CD4-positive, alpha-beta T cell treated with Interleukin-6 at 100 ng/mL for 8 hours (primary cell): ENCODE measurements at places on chromosomes 3 and 15.
A peak's percentile ranks its signal among the peaks of the same experiment; 100 is the strongest.

DNA sequence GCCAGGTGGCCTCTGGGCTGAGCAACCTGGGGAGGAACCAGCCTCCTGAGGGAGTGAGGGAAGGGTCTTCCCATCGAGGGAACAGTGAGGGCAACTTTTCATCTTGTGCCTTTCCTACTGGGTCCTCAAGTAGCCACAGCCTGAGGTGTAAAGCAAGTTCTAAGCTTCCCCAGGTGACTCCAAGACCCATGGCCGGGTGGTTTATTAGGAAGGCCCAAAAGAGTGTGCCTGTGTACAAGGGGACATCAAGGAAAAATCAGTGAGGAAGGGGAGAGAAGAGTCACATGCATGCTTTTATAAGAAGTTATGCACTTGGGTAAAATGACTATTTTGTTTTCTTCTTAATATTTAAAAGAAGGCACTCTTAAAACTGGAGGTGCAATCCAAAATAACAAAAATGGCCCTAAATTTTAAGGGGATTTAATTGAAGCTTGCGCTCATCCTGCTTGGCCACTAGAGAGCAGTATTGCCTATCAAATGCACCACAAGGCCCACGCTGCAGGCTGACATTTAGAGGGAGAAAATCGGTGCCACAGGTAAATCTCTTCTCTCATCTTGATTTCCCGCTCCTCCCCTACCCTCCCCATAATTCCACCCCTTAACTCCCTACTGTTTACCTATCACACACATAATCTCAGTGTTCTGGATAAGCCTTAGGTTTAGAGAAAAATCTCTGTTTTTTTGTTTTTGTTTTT, 6.7 kb downstream of the NANOGP8 start:
- peak; percentile 19 for DNase-seq

GRCh38 chr3:177351757-177352158, 154.5 kb upstream of the TBL1XR1 start:
- DNase-seq: no peak

DNA sequence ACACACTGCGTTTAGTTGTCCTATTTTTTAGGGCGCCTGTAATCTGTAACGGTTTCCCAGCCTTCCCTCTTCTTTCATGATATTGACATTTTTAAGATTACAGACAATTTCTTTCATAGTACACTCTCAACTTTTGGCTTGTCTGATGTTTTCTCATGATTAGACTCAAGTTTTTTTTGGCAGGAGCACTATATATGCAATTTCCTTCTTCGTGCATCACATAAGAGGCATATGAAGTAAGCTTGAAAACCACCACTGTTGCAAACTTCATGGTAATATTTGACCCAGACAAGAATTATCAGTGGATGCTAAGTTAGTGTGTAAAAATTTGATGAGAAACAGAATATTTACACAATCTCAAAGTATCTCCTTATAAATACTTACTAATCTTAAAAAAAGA, 119.2 kb upstream of the CMC1 start:
- no peak for DNase-seq

DNA sequence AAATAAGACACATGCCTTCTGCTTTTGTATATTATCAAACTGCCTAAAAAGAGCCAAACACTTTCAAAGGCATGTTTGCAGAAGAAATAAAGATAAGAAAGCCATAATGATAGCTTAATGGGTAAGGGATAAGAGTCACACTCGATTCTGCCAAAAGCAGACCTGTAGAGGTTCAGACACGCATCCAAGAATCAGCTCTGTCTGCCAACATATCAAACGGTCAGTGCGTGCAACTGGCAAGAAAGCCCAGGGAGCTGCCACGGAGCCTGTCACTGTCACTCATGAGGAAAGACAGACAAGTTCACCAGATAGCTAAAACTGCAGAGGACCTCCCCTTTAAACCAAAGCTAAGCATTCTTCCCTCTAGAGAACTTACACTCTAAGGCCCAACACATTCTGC, 23.2 kb downstream of the DCP1A start:
- DNase-seq: no peak

GRCh38 chr3:152519376-152519775, 250.6 kb downstream of the MBNL1 start:
- DNase-seq: no peak

- no peak for DNase-seq
Observed at GRCh38 chr3:153045150-153045549, 116.9 kb upstream of the RAP2B start.

GRCh38 chr3:146159037-146159436, 1.9 kb downstream of the PLOD2 start:
- no peak for DNase-seq

- no peak for DNase-seq
Observed at GRCh38 chr3:7658294-7658693, 797.4 kb downstream of the GRM7 start.

DNA sequence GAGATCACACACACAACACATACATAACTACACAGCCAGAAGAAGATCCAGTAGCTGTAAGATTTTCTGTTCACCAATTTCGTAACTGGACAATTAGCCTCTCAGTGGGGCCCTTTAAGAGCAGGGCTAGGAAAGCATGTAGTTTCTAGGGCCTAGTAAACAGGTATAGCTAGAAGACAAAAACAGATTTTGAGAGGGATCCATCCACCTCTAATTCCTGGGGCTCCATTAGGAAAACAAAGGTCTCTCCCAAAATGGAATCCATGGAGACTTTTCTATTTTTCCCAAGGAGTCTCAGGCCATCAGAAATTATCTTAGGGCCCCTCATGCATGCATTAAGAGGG, 10.5 kb downstream of the KIF15 start:
- DNase-seq: no peak

- DNase-seq: no peak
Observed at GRCh38 chr3:12875857-12876836, 34.8 kb upstream of the RPL32 start.

DNA sequence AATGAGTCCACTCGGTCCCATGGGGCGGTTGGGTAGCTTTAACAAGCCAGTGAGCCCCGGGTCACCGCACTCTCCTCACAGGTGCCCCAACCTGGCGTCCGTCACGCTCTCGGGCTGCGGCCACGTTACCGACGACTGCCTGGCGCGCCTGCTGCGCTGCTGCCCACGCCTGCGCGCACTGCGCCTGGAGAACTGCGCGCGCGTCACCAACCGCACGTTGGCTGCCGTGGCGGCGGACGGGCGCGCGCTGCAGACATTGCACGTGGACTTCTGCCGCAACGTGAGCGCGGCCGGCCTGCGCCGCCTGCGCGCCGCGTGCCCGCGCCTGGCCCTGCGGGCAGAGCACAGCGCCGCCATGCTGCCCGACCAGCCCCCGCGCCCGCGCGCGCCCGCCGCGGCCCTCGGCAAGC, 3.4 kb downstream of the FBXL22 start:
- peak; percentile 91 for DNase-seq

DNA sequence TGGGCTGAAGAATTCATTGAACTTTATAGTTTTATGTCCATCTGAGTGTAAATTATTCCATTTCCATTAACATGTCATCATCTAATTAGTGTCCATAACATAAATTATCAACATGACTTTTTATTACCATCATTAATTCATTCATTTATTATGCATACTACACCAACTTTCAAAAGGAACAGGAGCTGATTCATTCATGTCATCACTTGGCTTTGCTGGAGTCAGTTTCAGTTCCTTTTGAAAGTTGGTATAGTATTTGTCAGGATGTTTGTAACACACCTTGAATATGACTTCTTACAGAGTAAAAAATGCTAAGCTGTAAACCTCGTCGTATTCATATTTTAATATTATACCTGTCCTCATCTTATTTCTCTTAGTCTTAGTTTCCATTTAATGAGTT, 298.0 kb upstream of the RBMS3 start:
- DNase-seq: no peak

- DNase-seq: no peak
Observed at GRCh38 chr3:118544458-118544857, 490.2 kb downstream of the IGSF11 start.

DNA sequence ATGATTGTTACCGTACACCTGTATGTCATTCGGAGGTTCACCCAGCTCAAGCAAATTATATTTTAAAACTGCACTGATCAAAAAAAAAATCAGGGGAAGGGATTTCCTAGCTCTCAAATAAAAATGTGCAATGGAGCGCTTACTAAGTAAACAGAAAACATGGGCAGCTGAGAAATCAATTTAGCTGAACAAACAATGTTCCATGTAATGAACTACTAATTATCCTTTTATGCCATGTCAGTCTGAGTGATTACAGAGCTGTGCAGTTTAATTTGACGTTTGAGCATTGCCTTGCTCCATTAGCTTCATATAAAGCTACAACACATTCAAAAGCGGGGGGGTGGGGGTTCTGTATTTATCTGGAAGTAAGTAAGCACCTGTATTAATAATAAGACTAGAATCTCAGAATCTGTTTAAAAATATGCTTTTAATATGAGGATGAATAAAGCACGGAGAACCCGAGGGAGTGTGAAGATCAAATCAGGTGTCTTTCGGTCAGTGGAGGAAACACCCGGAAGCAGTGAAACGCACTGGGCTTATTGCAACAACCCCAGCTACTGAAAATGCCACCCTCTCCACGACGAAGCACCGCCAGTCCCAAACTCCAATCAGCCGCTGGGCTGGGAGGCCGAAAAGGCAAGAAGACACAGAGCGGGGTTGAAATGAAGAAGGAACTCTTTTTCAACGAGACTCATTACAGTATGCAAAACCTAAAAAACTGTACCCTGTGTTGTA, 196.5 kb upstream of the ATP11B start:
- DNase-seq: no peak

DNA sequence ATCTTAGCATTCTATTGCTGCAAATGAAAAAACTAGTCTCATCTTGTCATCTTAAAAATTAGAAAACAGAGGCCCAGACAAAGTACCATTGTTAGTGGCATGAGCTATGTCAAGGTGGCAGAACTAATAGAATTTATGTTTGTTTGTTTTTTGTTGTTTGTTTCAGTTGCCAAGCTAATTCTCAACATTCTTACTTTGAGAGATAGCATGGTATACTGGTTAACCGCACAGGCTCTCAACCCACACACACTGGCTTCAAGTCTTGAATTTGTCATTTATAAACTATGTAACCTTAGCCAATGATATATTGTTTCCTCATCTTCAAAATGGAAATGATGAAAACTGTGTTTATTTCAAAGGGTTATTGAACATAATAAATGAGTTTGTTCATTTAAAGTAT, 367.6 kb upstream of the PLSCR5 start:
- no peak for DNase-seq

GRCh38 chr3:158103887-158104327, 2.3 kb downstream of the SHOX2 start:
- DNase-seq: no peak

GRCh38 chr3:148309390-148310035, 388.2 kb upstream of the AGTR1 start:
- no peak for DNase-seq

- no peak for DNase-seq
Observed at GRCh38 chr3:101423984-101424888, 88.8 kb downstream of the SENP7 start.

- no peak for DNase-seq
Observed at GRCh38 chr3:79111375-79112052, 656.3 kb downstream of the ROBO1 start.

DNA sequence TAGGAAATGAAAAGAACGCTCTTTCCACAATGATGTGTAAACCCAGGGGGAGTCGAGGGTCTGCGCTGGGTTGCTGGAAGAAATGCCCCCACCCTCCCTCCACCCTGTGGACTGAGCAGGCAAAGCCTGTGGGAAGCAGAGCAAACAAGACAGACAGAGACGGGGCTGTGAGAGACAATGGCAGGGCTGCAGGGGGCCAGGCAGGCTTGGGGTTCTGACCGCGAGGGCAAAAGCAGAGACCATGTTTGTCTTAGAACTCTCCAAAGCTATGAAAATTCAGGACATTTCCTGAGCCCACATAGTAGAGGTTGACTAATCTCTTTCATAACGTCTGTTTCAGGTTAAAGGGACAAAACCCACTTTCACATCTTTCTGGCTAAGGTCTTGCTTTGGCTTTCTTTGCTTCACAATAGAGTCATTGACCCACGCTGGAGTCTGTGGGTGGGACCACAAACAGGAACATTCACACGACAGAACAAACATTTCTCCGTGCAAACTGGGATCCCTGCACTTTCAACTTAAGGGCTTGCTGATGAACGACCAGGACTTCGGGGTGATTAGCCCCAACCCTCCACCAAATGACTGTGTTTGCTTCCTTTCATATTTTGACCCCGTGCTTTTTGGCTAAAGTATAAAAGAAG, 156.0 kb upstream of the TPM1 start:
- no peak for DNase-seq

DNA sequence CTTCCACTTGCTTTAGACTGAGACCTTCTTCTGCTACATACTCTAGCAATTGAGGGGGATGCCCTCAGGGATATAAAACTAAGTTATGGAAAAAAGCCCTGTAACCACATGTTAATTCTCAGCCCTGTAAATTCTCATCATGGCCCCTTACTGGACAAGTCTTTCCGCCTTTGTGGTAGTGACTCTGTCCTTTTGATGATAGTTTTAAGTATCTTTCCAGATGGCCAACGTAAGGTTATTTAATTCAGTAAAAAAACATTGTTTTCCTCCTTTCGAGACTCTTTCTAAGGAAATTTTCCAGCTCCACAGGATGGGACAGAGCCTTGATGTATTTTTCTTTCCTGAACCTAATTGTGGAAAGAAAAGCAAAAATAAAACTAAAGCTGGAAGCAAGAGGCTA, 25.3 kb upstream of the TM4SF4 start:
- DNase-seq: no peak

- DNase-seq: no peak
Observed at GRCh38 chr3:141816958-141817357, 53.8 kb downstream of the GRK7 start.

DNA sequence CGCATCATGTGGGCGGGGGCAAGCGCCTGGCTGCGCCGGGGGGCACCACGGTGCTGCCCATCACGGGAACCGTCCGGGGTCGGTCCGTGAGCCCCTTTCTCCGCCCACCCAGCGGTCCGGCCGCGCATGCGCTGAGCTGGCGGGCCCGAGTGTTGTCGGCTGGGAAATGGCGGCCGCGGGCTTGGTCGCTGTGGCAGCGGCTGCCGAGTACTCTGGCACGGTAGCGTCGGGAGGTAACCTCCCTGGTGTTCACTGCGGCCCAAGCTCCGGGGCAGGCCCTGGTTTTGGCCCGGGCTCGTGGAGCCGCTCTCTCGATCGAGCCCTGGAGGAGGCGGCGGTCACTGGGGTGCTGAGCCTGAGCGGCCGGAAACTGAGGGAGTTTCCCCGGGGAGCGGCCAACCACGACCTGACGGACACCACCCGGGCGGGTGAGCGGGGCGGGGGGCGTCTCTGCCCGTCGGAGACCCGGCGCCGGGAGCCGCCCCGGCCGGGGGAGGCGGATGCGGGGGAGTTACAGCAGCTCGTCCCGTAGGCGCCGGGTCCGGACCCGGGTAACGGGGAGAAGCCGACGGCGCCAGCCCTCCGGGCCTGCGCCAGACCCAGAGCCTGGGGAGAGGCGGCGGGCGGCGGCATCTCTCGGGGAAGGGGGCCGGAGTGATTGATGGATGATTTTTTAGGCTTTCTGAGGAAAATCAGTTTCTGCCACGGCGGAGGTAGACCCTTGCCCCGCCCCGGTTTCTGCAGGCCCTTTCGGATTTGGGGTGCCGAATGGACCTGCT, at the start of gene LRCH3:
Gene LRCH3, plus strand, starts transcription at position 142 of the 779 bp plus-strand sequence. Its CDS starts 25 bp downstream, at position 167.
- peak; percentile 75 for DNase-seq

DNA sequence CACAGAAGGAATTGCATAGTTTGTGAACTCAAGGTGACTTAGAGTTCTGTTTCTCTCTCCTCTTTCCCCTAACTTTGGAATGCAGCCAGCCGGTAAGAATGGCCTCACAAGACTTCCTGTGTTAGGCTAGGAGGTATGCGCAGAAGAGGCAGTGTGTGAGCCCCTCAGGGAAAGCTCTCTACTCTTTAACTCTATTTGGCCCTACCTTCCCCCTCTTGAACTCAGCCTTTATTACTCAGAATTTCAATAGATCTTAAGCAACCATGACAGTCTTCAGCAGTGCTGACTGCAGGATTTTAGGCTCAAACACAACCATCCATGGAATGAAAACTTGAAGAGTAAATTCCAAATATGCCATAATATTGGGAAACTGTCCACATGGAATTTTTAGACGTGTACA, 209.5 kb downstream of the DTWD1 start:
- no peak for DNase-seq
